ENCODE measurements at places on chromosomes 12 and 14.
A peak's percentile ranks its signal among the peaks of the same experiment; 100 is the strongest.

GRCh38 chr14:30763891-30764290, 110.5 kb upstream of the COCH start:
- no peak for DNase-seq

- DNase-seq, result no peak
These were observed 611 bp downstream of the SARNP start for GRCh38 chr12:55816881-55817344.

DNA sequence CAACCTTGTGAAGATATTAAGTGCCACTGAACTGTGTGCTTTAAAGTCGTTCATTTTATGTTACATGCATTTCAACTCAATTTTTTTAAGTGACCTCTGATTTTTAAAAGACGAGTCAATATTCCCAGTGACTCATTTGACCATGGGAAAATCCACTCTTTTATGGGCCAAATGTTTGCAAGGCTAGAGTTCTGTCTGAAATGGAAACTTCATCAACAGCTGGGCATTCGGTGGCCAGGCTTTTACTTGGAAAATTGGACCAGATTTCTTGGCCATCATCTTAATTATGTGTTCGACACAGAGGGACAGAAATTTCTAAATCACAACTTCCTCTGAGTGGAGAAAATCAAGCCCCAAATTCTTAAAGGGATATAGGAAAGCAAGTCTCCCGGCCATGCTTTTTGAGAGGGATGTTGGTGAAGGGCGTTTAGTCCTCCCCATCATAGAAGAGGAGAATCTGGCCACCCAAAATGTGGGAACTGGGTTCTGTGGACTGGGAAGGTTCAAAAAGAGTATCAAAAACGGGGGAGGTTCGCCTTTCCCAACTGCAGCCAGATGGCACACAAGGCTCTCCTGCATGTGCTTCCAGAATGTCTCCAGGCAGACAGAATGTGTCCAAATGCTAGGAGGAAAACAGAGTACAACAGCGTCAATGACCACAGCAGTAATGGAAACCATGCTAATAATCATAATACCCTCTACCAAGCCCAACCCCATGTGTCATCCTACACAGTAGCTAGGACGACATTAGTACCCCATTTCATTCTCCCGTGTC, 40.9 kb upstream of the FZD10 start:
- no peak for DNase-seq

DNA sequence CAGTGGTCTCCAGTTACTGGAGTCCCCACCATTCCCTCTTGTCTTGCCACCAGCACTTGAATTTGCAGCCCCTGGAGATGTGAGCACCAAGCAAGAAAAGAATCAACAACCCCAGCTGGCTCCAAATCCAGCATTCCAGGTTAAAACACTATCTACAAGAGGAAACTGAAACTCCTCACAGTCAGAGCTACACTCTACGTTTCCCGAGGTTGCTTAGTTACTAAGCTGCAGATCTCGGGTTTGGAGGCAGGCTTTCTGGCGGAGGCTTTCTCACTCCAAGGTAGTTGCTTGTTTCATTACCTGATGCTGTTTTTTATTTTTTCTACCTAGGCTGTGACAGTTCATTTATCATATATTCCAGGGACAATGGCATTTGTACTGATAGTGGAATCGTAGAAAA, 248.1 kb downstream of the GLT1D1 start:
- DNase-seq, result no peak

GRCh38 chr12:59944177-59944576, 348.3 kb downstream of the SLC16A7 start:
- no peak for DNase-seq

- no peak for DNase-seq
These were observed 183.8 kb downstream of the DPF3 start for GRCh38 chr14:72709916-72710611.

GRCh38 chr12:124687917-124688316, 120.5 kb upstream of the NCOR2 start:
- DNase-seq, result peak; percentile 37

- no peak for DNase-seq
These were observed 924 bp upstream of the MANSC1 start for GRCh38 chr12:12350868-12351463.

- DNase-seq, result no peak
These were observed 18.6 kb downstream of the SH2B3 start for GRCh38 chr12:111424189-111424792.

DNA sequence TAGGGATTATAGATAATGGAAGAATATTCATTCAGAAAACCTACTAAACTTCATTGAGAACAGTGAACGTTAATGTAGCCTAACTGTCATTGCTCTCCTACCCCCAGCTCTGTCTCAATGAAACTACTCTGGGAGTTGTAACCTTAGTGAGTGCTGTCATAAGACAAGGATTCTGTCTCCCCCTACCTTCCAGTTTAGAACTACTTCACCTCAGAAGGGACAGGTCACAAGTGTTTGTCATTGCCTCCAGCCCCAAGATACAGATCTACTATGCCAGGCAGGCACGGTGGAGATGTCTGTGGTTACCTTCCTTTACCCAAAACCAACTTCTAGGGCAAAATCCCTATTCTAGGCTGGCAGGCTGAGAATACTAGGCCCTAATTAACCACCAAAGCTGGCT, 833.1 kb upstream of the SEL1L start:
- DNase-seq, result no peak

DNA sequence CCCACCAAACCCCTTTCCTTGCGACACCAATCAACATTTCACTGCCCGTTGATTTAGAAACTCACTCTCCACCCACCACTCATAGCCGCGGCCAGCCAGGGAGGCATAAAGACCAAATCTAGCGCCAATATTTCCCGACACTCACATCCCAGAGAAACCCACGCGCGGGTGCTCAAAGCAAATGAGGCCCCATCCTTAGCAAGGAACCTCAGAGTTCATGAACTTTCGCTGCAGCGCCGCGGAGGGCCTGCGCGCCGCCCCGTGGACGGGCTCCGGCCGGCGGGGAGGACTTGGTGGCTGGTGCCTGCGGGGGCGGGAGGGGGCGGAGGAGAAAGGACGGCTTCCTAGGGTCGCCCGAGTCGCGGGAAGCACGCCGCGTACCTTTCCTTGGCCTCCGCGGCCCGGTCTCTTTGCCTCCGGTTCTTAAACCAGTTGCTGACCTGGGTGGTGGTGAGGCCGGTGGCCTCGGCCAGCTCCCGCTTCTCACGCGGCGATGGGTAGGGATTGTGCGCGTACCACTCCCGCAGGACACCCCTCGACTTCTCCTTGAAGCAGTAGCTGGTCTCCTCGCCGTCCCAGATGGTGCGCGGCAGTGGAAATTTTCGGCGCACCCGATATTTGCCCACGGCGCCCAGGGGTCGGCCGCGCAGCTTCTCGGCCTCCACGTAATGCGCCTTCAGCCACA, 886 bp downstream of the SIX1 start:
- peak; percentile 40 for DNase-seq

GRCh38 chr14:33810308-33810707, 140.6 kb downstream of the EGLN3 start:
- no peak for DNase-seq

DNA sequence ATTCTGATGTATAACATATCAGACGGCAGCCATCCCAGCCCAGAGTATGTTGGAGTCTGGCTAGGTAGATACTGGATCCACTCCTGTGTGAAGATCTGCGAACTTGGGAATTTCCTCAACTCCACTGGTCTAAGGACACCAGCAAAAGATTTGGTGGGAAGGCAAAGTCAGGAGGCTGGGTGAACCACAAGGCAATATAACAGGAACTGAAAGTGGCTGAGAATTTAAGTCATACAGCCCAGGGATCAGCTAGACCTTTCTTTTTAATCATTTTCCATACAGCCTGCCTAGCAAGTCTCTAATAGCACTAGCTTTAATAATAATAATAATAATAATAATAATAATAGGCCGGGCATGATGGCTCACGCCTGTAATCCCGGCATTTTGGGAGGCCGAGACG, 34.8 kb downstream of the BRAP start:
- no peak for DNase-seq

- DNase-seq, result no peak
These were observed 81.9 kb downstream of the PELI2 start for GRCh38 chr14:56199982-56200577.

GRCh38 chr12:8088574-8088973, 6.5 kb downstream of the NECAP1 start:
- peak; percentile 41 for DNase-seq

DNA sequence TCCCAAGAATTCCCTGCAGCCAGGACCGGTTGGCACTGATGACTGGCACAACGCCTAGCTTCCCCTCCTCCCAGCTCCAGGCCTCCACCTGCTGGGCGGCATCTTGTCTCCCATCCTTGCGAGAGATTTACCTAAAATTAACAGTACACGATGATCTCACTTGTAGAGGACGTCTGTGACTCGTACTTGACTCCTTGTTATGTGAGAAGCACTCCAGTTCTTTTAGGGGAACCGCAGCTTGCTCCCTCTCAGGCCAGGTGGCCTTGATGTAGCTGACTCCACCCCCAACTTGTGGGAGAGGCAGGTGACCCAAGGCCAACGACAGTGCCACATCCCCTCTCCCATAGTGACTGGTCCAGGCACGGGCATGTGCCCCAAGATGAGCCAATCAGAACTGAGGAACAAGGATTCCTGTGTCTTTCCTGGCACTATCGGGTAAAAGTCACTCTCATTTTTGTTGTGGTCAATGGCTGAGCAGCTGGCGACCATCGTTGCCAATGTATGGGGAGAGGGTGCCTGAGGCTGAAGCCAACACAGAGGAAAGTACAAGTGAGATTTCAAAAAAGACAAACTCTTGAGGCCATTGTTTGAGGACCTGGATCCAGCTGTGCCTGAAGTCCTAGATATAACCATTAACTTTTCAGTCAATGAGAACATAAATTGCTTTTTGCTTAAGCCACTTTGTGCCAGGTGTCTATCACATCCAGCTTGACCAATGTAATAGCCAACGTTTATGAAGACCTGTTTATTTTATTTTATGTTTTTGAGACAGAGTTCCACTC, 208.7 kb downstream of the RBM19 start:
- no peak for DNase-seq

GRCh38 chr14:61925043-61925442, 162.8 kb downstream of the SNAPC1 start:
- peak; percentile 19 for DNase-seq

GRCh38 chr14:100820957-100821356, 5.0 kb upstream of the MEG3 start:
- DNase-seq, result no peak

DNA sequence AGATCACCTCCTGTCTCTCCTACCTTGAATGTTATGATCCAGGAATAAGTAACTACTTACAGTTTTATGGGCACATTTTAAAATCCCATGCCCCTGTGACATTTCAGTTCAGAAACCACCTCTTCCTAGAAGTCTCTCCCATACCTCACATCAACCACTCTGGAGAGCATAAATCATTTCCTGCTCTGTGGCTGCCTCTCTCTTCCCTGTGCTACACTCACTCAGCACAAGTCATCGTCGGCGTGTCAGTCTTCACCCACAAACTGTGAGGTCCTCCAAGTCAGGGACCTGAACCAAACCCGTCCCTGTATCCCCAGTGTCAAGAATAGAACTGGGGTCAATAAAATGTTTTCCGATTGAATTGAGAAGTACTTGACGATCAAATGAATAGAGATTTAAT, 863.3 kb downstream of the BCL11B start:
- peak; percentile 32 for DNase-seq

GRCh38 chr14:94926176-94926575, 156.3 kb upstream of the GSC start:
- DNase-seq, result no peak

DNA sequence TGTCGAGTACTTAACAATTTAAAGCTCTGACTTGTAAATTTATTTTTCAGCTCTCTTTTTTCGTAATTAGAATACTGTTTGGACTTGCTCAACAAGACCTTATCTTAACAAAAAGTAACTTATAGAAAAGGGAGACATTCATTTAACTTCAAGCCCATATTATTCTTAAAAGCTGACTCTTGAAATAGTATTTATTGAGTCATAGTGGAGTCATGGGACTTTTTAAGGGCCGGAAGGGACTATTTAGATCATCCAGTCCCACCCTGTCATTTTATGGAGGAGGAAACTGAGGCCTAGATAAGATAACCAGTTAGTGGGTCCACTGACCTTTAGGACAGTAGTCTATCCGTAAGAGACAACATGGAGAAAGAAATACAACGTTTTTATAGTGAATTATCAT, 1.5 kb downstream of the RAP1B start:
- DNase-seq, result no peak

DNA sequence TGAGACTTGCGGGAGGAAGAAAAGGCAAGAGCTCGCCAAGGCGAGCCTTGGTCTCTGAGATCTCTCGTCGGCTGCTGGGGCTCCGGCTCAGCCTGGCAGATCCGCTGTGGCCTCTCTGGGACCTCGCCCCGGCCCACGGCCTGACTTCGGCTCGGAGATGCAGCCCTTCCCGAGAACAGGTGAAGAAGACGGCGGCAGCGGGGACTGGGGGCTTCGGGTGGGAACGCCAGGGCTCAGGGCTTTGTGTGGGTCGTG, 6.0 kb upstream of the HOXC9 start:
- no peak for DNase-seq

GRCh38 chr12:45986641-45987339, 3.6 kb downstream of the SCAF11 start:
- DNase-seq, result no peak

- no peak for DNase-seq
These were observed 14.7 kb upstream of the KRT86 start for GRCh38 chr12:52259657-52260243.

- no peak for DNase-seq
These were observed 344.6 kb downstream of the C12orf75 start for GRCh38 chr12:105674871-105675699.

- no peak for DNase-seq
These were observed at the start of gene TSPAN8 for GRCh38 chr12:71157601-71158233. TSPAN8 (minus strand) TSS chr12:71157999; CDS start chr12:71157678, 321 bp downstream.

DNA sequence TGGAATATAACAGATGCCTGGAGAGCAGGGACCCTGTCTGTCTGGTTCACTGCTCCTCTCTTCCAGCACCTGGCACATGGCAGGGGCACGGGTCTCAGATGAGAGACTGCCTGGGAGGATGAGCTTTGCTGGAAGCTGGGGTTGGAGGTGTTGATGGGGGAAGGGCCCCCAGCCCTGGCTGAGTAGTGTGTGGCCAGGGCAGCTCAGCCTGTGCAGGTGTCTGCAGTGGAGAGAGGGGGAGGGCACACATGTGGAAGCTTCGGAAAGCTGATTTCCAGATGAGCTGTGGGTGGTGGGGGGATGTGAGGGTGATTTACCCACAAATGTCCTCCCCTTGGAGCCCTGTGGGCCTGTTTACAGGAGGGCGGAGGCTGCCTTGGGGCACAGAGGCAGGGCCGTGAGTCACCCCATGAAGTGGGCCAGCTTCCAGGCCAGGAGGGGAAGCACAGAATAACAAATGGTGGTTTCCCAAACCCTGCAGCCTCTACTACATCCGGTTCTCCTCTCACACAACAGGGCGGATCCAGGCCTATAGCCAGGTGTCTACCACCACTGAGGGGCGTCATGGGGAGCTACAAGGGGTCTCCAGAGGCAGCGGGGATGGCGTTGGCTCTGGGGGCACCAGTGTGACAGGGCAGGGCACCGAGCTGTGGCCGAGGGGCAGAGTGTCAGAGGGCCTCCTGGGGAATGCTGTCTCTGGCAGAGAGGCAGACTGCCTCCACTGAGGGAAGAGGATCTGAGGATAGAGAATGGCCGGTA, 11.0 kb downstream of the KRT7 start:
- DNase-seq, result peak; percentile 72

- no peak for DNase-seq
These were observed 10.2 kb downstream of the ABCB9 start for GRCh38 chr12:122956035-122956434.
